ENCODE measurements at places on chromosomes 11 and 22. TPM values are rescaled to one million over a fixed set of nuclear protein-coding genes. Genes with fewer than 3 reads are reported as not detected.
A peak's percentile ranks its signal among the peaks of the same experiment; 100 is the strongest.

- DNase-seq, result peak; percentile 34
Observed at GRCh38 chr11:43905813-43906241, 25.2 kb downstream of the ALKBH3 start.

The BCL2L13 gene
- total RNA-seq, result 74.1 TPM

The SLC6A5 gene
- total RNA-seq, result not detected

The HTR3A gene
- not detected for total RNA-seq

The KCTD14 gene
- 0.63 TPM for total RNA-seq

The MUC6 gene
- total RNA-seq, result not detected

GRCh38 chr11:86152006-86152862 is 83.3 kb upstream of the PICALM start:
- DNase-seq, result peak; percentile 72

DNA sequence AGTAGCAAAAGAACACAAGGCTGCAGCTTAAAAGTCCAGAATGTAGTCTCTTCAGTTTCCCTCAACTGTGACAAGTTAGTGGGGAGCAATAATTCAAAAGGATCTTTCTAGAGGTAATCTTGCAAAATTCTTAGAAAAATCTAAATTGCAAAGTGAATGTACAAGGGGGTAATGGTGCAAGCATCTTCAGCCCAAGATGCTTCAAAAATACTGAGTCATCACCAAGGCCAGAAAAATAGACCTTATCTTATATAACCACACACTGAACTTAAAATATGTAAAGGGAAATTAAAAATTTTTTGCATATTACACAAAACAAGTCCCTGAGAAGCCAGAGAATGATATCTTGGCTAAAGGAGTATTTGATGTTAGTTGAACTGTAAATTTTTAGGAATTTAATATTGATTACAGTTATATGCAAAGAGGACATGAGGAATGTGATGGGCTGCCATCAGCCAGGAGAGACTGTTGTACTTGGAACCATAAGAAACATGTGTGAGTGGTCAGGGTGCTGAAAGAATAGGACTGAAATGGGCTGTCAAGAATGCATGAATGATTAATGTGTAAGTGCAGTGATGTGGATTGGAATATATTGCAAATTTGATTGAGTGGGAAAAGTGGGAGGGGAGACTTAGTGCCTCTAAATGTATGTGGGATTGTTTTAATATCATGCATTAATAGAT is 85.7 kb upstream of the LIN7C start:
- DNase-seq, result peak; percentile 26

GRCh38 chr22:39661842-39662685 is 91.5 kb downstream of the CACNA1I start:
- DNase-seq, result no peak

- DNase-seq, result no peak
Observed at GRCh38 chr22:29445508-29445907, 7.1 kb downstream of the RFPL1 start.

GRCh38 chr11:83566950-83567349 is 280.8 kb upstream of the CCDC90B start:
- DNase-seq, result peak; percentile 93

The STK33 gene
- total RNA-seq, result not detected

DNA sequence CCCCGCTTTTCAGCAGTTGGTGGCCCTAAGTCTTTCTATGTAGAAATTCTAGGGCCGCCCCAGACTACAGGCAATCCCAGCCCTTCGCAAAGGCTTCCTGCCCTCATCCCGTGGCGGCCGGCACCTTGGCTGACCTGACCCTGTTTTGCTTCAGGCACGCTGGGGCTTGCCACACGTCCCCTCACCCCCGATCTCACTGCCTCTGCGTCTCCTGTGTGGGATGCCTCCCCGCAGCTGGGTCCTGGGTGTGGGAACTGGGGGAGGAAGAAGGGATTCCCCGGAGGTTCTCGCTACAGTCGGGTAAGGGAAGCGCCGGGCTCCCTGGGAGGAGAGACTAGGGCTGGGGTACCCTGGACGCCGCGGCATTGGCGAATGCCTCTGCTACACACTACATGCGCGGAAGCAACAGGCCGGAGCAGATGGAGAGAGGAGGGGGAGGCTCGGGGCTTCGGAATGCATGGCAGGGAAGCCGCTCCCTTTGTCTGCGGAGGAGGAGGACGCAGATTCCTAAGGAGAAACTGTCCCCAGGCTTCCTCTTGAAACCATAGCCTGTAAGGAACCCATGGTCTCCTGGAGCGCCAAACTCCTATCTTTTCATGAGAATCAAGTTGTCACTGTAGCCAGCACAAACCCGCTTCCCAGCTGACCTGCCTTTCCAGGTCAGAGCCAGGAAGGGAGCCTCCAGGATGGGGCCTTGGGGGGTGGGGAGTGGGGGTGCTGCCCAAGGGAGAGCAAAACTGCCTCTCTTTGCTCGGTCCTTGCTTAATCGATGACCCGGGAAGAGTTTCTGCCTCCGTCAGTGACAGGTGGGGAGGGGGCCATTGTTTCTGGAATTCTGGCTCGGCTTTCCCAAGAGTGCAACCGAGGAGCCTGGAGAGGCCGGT is 1.4 kb downstream of the DTX4 start:
- DNase-seq, result peak; percentile 49

The GAL3ST3 gene
- not detected for total RNA-seq

GRCh38 chr22:31210556-31211421 is 1.3 kb upstream of the LIMK2 start:
- DNase-seq, result no peak

GRCh38 chr11:32615422-32615821 is 31.8 kb downstream of the EIF3M start:
- DNase-seq, result no peak

- DNase-seq, result no peak
Observed at GRCh38 chr22:17943533-17944249, 80.7 kb downstream of the MICAL3 start.

The C1QTNF6 gene
- 4.0 TPM for total RNA-seq

The TMEM121B gene
- total RNA-seq, result not detected

The OR4A16 gene
- not detected for total RNA-seq

DNA sequence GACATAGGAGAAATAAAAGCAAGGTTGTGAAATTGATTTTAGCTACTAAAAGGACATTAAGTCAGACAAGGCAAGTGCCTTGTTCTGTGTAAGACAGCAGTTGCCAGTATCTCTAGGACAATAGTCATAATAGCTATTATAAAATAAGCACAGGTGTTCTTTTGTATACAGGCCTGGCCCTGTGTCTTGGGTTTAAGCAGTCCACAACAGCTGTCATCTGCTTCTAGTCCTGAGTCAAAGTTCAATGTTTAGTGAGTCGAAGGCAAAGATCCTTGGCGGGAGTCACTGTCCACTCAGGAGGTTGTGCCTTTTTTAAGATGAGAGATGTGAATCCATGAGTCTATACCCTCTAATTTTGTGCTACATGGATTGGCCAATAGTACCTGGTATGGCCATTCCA is 79.5 kb downstream of the SC5D start:
- no peak for DNase-seq

DNA sequence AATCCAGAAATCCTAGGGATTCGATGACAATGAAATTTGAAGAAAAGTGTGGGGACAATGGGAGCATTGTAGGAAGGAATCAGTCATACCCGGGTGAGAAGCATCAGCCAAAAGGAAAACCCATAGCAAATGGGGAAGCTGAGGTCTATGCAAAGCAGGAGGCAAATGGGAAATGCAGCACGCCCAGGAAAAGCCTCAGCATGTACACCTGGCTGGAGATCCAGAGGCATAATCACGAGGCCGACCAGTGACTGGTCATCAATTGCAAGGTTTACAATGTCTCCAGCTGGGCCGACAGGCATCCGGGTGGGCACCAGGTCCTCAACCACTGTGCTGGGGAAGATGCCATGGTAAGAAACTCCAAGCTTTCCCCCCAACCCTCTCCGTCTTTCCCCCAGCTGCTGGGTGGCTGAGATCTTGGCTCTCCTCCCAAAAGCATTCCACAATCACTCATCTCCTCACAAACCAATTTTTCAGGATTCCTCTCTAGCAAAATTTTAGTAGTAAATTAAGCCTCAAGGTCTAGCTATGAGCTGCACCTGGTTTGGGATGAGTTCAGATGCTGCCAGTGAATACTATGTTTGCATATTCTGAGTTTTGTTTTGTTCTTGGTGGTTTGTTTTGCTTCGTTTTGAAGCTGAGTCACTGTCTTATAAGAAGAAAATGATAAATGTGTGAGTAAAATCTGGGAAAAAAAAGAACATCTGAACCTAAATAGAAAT is 98.0 kb upstream of the OR5AK2 start:
- DNase-seq, result no peak

DNA sequence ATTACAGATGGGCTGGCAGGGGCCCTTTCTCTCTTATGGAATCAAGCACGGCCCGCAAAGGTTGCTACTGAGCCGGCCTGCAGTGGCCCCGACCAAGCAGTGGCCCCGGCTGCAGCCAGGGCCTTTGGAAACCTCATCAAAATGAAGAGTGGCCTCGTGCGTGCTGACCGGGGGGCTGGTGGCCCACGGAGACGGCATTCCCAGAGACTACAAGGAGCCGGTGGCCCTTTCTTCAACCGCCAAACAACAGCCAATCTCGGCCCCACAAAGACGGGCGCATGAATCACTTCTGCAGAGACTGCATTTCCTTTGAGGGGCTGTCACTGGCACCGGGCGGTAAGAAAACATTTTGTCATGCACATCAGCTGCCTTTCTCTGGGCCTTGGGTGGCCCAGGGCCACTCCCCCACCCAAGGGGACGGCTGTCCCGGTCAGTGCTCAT is 43.1 kb upstream of the FGF3 start:
- no peak for DNase-seq

The TSSK2 gene
- total RNA-seq, result not detected

- DNase-seq, result peak; percentile 39
Observed at GRCh38 chr11:102318469-102318868, 1.2 kb downstream of the BIRC3 start.

GRCh38 chr11:47387944-47388696 is 9.8 kb upstream of the SPI1 start:
- no peak for DNase-seq

DNA sequence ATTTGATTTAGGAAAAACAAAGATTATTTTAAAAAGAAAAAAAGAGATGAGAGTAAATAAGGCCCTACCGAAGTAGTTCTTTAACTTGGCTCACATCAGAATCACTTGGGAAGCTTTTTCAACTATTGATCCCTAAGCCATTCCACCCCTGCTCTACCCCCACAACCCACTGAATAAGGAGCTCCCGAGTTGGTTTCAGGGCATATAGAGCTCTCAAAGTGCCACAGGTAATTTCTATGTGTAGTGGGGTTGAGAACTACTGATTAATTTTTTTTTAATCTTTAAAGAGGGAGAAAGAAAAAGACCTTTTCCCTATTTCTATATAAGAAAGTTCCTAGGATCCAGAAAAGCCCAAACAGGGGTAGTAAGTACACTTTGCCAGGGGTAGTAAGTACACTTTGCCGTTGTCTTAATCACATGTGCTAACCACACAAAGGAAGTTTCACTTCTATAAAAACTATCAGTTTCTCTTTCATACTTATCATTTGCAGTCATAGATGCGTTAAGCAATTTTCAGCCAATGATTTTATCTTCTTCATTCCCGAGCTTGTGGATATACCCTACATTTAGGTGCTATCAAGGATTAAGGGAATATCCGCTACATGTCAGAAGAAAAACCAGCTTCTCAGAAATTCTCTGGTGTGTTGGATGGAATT is 108.4 kb upstream of the ZC3H12C start:
- DNase-seq, result no peak

- no peak for DNase-seq
Observed at GRCh38 chr11:1017269-1018005, 19.1 kb downstream of the MUC6 start.

DNA sequence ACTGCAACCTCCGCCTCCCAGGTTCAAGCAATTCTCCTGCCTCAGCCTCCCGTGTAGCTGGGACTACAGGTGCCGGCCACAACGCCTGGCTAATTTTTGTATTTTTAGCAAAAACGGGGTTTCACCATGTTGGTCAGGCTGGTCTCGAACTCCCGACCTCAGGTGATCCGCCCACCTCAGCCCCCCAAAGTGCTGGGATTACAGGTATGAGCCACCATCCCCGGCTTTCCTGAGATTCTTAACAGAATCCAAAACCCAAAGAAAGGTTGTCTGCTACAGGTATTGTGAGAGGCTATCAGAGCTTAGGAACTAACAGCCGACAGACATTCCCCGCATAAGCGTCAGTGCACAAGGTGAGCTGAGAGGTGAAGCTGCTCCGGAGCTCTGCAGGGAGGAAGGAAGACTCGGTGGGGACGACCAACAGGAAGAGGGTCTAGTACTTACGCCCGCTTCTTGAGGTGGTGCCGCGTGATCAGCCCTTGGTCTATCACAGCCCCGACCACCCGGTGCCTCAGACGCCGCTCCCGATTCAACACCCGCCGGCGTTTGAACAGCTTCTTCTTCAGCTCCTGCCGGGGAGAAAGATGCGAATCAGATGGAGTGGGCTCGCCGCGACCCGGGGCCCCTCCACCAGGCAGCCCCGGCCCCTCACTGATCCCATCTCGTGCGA is 470 bp downstream of the C11orf98 start:
- peak; percentile 71 for DNase-seq

The OR2AG1 gene
- total RNA-seq, result not detected

DNA sequence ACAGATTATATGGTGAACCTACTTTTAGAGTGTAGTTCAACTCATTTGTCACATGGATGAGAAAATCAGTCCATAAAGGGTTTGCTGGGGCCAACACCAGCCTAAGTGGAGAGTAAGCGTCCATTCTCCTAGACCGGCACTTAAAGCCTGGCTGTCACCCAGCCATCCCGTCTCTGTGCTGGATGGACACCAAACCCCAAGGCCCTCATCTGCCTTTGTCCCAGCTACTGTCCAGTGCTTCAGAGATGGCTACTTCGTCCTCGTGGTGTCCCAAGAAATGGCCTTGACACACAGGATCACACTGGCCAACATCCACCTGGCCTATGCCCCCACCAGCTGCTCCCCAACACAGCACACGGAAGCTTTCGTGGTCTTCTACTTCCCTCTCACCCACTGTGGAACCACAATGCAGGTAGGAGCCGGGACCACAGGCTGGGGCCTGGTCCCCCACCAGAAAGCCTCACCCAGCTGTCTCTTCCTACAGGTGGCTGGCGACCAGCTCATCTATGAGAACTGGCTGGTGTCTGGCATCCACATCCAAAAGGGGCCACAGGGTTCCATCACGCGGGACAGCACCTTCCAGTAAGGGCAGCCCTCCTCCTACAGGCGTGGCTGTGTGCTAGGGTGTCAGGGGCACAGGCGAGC is 3.5 kb downstream of the ZP1 start:
- DNase-seq, result no peak

DNA sequence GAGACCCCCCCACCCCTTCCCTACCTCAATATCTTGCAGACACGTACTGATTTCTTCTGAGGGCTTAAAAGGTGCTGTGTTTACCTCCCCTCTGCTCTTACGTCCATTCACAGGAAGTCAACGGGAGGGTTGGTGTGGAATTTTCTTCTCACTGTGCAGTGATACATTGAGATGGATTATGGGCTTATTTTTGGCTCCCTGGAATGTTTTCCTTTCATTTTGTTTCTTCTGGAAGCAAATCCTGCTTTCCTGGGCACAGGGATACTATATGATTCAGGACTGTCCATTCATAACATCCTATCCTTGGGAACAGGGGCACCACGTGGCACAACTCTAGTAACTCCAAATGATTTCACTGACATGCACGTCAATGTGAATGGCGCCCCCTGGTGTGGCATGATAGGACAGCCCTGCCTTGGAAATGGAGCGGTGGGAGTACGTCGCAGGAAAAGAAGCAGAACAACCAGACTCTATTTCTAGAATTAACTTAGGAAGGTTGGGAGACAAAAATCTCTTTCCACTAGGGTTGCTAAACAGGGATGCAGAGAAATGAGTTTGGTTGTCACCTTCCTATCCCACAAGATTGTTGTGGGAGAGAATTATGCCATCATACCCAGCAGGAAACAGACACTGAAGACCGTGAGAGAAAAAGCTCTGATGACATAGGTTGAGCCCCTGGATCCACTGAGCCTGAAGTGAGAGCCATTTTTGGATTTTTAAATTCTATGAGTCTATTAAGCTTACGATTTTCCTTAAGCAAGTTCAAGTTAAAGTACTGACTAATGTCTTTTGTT is 146.5 kb upstream of the RAG2 start:
- peak; percentile 78 for DNase-seq
